Foreskin keratinocyte (primary cell): ENCODE measurements at places on chromosomes 2 and 18. TPM values are rescaled to one million over a fixed set of nuclear protein-coding genes. Genes with fewer than 3 reads are reported as not detected.

Gene TDRD15
- total RNA-seq: not detected in 2 replicates

Gene SLC5A7
- total RNA-seq: not detected in 2 replicates

Gene VIT
- total RNA-seq: not detected in 2 replicates

Gene PER2
- total RNA-seq: 2.2 and 3.7 TPM in 2 replicates

Gene CFC1
- not detected in 2 replicates for total RNA-seq

Gene COLEC12
- total RNA-seq: not detected in 2 replicates

Gene POMC
- 0.39 and 0.71 TPM in 2 replicates for total RNA-seq

Gene TSPYL6
- total RNA-seq: not detected in 2 replicates

Gene TM4SF20
- not detected in 2 replicates for total RNA-seq

Gene TRABD2A
- total RNA-seq: 1.1 and 1.5 TPM in 2 replicates

Gene NR4A2
- 0.31 and 0.32 TPM in 2 replicates for total RNA-seq

Gene TMEM178A
- total RNA-seq: not detected in 2 replicates

DNA sequence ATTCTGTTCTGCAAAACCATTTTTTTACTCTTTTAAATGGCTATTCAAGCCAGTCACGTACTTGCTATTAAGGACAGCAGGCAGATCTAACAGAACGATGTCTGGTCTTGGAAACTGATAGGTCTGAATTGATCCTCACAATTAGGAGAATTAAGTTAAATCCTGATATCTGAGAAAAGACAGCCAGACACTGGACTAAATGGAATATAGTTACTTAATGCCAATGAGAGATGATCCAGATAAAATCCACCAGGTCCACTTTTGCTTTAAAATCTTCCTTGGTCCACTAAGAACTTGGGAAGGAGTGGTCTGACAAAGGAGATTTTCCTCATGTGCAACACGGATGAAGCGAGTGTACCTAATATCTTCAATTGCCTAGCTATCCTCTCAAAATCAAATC lies 86.9 kb downstream of the PLEKHM3 start:
- DNase-seq: no peak

GRCh38 chr2:5569256-5569655 lies 122.9 kb upstream of the SOX11 start:
- DNase-seq: no peak

- DNase-seq: no peak
Observed at GRCh38 chr18:13895505-13896033, 19.8 kb downstream of the MC2R start.

GRCh38 chr2:234548695-234549420 lies 52.0 kb upstream of the ARL4C start:
- no peak for DNase-seq

- no peak for DNase-seq
Observed at GRCh38 chr2:65974067-65974723, 460.7 kb upstream of the MEIS1 start.

- no peak for DNase-seq
Observed at GRCh38 chr2:113198048-113198789, 24.4 kb downstream of the PSD4 start.

DNA sequence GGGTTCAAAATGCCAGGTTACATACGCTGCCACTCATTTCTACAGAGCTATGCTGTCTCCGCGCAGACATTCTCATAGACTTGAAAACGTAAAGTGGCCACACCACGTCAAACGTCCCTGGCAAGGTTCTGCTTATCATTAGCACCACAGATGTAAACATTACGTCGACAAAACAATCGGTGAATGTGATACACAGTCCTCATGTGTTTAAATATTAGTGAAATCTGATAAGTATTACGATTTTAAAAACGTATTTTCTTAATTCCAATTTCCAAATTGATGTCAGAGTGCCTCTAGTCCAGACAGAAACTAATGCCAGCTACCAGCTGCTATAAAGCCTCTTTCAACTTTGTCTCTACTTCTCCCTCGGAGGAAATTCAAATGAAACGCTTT lies 1.2 kb downstream of the STK17B start:
- peak; percentile 53 for DNase-seq

DNA sequence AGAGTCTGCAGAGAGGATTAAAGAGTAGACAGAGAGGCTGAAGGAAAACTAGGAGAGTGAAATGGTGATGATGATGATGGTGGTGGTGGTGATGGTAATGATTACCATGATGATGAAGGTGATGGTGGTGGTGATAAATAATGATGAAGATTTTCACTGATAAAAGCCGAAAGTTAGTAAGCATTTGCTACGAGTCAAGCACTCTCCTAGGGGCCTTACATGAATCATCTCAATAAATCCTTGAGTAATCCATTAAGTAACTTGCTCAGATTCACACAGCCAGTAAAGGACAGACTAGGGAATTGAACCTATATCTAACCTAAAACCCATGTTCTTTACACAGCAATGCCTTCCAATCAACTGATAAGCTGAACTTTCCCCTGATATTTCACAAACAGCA lies 106.7 kb upstream of the PGAP1 start:
- no peak for DNase-seq

DNA sequence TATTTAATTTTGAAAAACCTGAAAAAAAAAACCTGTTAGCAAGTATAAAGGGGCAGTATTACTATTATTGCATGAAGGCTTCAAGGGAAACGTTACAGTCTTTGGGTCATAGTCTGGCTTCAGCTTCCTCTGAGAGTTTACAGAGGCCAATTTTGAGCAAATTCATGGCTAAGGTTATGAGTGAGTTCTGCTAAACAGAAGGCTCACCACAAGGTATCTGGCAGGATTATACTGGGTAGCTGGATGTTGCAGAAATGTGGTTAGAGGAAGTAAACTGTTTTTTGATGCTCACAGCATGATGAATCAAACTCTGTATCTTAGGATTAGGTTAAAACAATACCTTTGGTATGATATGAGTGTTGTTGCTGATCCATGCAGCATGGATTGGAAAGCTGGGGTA lies 9.3 kb downstream of the MRPL19 start:
- no peak for DNase-seq
